ENCODE measurements at places on chromosomes 2 and 18. TPM values are rescaled to one million over a fixed set of nuclear protein-coding genes. Genes with fewer than 3 reads are reported as not detected.

MEIS1 gene
- 6.0 TPM for total RNA-seq

RAPGEF4 gene
- total RNA-seq, result 0.91 TPM

DNA sequence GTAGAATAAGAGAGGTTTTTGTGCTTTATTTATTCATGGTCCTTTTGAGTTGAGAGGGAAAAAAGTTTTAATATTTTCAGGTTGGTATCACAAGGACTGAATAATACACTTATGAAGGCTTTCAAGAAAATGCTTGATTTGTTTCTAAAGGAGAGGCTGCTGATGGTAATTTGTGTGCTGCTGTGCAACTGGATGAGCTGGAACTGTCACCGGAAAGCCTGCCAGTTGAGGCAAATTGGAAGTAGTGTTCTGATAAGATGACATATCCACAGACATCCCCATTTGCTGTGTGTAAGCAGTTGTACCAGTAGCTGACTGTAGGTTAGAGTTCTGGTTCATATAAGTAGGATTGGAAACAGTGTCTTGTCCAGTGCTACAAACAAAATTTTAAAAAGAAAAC is 21.6 kb upstream of the CACNB4 start:
- no peak for DNase-seq

DNA sequence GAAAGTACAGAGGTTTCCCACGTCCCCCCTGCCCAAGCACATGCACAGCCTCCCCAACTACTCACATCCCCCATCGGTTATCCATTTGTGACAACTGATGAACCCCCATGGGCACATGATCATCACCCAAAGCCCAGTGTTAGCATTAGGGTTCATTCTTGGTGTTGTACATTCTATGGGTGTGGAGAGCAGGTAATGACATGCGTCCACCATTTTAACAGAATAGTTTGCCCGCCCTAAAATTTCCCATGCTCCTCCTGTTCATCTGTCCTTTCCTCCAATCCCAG is 74.3 kb downstream of the LONRF2 start:
- no peak for DNase-seq

ADCYAP1 gene
- not detected for total RNA-seq

- no peak for DNase-seq
Measured at GRCh38 chr2:37871456-37872191, 53.5 kb upstream of the RMDN2 start.

GKN2 gene
- not detected for total RNA-seq

- DNase-seq, result no peak
Measured at GRCh38 chr2:175576875-175577274, 395.4 kb upstream of the ATP5MC3 start.

DNA sequence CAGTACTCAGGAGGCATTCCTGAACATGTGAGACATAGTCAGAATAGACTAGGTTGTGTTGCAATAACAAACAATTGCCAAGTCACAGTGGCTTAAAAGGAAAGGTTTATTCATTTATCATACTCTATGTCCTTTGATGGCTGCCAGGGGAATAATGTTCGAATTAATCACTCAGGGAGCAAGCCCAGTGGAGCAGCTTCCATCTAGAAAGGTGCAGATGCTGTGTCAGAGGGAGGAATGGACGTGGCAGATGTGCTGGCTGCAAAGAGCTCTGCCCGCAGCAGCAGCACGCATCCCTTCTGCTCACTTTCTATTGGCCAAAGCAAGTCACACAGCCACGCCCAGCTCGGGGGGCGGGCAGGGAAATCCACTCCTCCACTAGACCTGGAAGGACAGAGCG is 105.9 kb upstream of the AQP4 start:
- DNase-seq, result no peak

DNA sequence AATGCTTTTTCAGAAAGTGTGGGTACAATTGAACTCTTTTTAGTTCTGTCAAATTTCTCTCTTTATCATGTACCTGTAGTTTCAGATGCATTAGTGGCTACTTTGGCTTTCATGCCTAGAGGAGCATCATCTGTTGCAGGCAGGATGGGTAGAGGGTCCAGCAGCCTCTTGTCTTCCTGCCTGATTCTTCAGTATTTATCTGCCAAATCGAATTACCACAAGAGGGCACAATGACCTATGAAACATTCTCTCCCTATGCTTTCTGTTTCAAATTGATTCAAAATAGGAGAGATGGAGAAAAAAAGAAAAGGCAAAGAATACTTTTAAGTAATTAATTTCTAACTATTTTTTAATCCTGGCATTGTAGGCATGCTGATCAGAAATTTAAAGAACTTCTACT is 477.2 kb downstream of the TRIB2 start:
- DNase-seq, result peak; percentile 14

DAW1 gene
- total RNA-seq, result not detected

GRCh38 chr2:62713837-62714236 is 8.3 kb downstream of the EHBP1 start:
- DNase-seq, result peak; percentile 22

- peak; percentile 79 for DNase-seq
Measured at GRCh38 chr18:32714571-32715148, 58.2 kb downstream of the KLHL14 start.

FHL2 gene
- total RNA-seq, result 1.9 TPM

SNORC gene
- 48.5 TPM for total RNA-seq

GRCh38 chr18:63974991-63975390 is 5.1 kb downstream of the SERPINB8 start:
- DNase-seq, result peak; percentile 20

- no peak for DNase-seq
Measured at GRCh38 chr18:23538870-23539269, 35.6 kb downstream of the RMC1 start.

DNA sequence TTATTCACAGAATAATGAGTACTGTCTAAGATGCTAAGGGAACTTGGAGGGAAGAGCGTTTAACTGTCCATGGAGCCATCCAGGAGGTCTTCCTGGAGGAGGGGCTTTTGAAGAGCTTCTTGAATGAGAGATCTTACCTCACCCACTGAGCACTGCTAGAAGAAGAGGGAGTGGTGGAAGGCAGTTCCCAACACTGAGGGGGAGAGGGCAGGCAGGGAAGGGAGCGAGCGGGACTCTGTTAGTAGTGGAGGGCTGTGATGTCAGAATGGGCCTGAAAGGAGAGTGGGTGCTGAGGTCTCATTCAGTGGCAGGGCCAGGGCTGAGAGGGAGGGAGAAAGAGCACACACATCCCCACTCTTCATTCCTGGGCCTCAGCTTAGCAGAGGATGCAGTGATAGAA is 65.0 kb downstream of the NCK2 start:
- no peak for DNase-seq

G6PC2 gene
- total RNA-seq, result not detected

PLGLB2 gene
- not detected for total RNA-seq

GRCh38 chr2:225042800-225043167 is 516 bp upstream of the DOCK10 start:
- DNase-seq, result no peak

DSG1 gene
- not detected for total RNA-seq

DNA sequence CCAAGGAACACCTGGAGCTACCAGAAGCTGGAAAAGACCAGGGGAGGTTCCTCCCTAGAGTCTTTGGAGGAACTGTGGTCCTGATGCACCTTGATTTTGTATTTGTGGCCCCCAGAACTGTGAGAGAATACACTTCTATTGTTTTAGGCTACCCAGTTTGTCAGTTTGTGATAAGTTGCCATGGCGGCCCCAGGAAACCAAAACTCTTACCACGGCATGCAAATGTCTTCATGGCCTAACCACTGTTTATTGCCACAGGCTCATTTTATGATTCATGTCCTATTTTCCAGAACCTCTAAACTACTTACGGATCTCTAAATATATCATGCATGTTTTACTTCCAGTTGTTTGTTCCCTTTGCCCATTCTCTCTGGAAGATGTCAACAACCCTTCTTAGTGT is 1250.7 kb upstream of the FAM98A start:
- DNase-seq, result no peak

- peak; percentile 64 for DNase-seq
Measured at GRCh38 chr2:237604960-237605359, 14.4 kb upstream of the RAB17 start.

KIF1A gene
- not detected for total RNA-seq

- no peak for DNase-seq
Measured at GRCh38 chr2:226721541-226721940, 78.1 kb downstream of the IRS1 start.

DNA sequence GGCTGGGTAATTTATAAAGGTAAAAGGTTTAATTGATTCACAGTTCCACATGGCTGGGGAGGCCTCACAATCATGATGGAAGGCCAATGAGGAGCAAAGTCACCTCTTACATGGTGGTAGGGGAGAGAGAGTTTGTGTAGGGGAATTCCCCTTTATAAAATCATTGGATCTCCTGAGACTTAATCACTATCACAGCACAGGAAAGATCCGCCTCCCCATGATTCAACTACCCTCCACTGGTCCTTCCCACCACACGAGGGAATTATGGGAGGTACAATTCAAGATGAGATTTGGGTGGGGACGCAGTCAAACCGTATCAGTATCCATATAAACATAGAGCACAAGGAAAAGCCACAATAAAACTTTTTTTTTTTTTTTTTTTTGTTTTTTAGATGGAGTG is 172.6 kb upstream of the PIEZO2 start:
- DNase-seq, result no peak

GRCh38 chr2:99619151-99619550 is 129.3 kb upstream of the REV1 start:
- no peak for DNase-seq

- DNase-seq, result no peak
Measured at GRCh38 chr18:44895176-44895798, 214.6 kb downstream of the SETBP1 start.

GRCh38 chr2:44470151-44470550 is 108.4 kb downstream of the CAMKMT start:
- DNase-seq, result no peak

TMEM247 gene
- total RNA-seq, result not detected

GRCh38 chr18:71942433-71942832 is 601.7 kb downstream of the CBLN2 start:
- DNase-seq, result no peak

- no peak for DNase-seq
Measured at GRCh38 chr2:130393318-130393910, 37.6 kb downstream of the PTPN18 start.

GRCh38 chr2:132522901-132523300 is 106.3 kb downstream of the GPR39 start:
- no peak for DNase-seq

DNA sequence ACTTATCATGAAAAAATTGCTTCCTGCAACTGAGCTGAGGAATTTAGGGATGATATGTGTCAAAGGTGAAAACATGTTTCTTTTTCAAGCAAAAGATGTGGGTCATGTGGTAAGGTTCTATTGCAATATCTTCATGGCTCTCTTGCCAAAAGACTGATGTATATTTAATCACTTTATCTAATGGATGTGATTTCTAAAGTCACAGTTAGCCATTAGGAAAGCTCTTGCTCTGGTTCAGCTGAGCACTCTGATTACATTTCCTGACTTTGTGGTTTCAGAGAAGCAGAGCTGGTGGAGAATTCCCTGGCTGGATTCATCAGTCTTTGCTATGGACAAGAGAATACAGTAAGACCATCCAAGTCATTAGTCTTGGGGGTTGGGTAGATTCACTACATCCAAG is 24.4 kb downstream of the SCN9A start:
- no peak for DNase-seq

GRCh38 chr2:17759805-17760204 is 5.9 kb downstream of the GEN1 start:
- no peak for DNase-seq

DNA sequence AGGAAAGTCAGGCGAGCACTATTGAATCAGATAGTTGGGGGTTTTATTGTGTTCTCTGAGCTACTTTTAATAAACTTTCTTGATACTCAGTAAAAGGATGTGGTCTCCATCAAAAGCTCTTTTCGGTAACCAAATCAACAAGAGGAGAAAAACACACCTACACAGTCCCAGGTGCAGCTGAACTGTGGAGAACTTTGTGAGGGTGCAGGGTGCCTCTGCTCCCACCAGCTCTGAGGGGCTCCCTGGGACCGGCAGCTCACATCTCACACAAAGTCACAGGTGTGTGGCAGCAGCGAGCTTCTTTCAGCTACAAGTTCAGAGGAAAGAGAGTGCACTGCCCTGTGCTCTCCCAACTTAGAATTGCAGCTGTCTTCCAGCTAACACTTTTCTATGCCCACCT is 650.4 kb downstream of the RNF144A start:
- DNase-seq, result no peak

- DNase-seq, result no peak
Measured at GRCh38 chr2:121335294-121336290, 50.6 kb upstream of the TFCP2L1 start.

DNA sequence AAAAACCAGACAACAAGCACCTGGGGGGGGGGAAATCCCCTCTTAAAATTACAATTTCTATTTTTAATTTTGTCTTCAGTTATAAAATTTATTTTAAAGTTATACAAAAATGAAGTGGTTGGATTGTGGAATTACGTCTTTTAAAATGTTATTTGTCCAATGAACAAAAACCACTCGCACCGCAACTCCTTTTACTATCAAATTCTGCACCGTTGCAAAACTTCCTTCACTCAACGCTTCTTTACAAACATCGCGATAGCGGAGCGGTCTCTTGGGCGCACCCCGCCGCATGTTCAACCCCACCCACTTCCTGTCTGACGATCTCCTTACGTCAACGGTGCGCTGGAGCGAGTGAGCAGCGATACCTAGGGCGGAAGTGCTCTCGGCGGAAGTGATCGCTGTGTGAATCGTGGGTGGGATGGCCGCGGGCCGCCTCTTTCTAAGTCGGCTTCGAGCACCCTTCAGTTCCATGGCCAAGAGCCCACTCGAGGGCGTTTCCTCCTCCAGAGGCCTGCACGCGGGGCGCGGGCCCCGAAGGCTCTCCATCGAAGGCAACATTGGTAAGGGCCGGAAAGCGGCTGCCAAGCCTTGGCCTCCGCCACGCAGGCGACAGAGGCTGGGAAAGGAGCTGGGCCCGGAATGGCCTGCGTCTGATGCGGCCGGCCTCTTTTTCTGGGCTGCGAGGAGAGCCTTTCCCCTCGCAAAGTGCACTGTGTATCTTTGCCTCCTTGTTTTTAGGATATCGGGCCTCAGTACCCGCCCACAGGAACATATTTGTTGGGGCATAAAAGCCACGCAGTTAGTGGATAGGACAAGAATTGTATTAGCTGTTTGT is at the start of gene DGUOK:
TSS of gene DGUOK (plus strand) at position 388 of the 835 bp plus-strand sequence. CDS start at position 419, 31 bp downstream.
- peak; percentile 99 for DNase-seq

GRCh38 chr2:215442401-215442787 is 6.5 kb upstream of the FN1 start:
- DNase-seq, result no peak

TMEM178A gene
- not detected for total RNA-seq

GRCh38 chr2:147980940-147981528 is 39.5 kb downstream of the ORC4 start:
- DNase-seq, result no peak

All from HepG2 (cell line).